Activated naive CD8-positive, alpha-beta T cell treated with anti-CD3 and anti-CD28 coated beads, Interleukin-2, amount 50 U/mL, for 16 hours (primary cell): ENCODE measurements at places on chromosomes 3 and 15.

- no peak for DNase-seq
Observed at GRCh38 chr3:67901681-67902080, 247.3 kb upstream of the SUCLG2 start.

GRCh38 chr15:35530698-35531097 is 15.3 kb downstream of the DPH6 start:
- no peak for DNase-seq

DNA sequence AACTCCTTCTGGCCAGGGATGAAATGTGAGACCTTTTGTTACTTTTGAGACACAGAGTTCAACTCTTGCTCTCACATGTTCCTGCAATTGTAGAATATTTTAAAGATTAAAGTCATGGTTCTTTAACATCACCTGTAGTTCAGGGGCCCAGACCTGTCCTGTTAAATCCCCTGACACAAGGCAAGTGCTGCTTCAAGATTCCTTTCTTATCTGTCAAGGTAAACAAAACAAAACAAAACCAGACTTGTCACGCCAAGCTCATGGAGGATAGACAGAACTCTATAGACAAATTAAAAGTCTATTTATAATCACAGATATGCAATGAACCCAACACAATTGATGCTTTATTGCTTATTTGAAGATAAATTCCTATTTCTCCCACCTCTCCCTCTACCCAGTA is 48.6 kb upstream of the NEDD4 start:
- no peak for DNase-seq

DNA sequence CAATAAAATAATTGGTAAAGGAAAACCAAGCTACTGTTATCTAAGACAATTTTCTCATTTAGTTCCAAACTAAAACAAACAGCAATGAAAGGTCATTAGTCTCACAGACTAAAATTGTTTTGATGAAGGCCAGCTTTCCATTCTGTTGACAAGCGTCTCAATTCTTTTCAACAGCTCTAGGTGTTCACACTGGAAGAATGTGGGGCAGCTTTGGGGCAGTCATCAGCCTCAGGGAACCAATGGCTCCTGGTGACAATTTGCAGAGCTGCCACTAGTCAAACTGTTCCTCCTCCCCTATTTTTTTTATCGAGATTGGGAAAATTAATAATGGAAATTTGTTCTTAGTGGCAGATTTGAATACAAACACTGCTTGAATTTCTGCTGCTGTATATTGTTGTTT is 104.2 kb downstream of the MEIS2 start:
- no peak for DNase-seq

DNA sequence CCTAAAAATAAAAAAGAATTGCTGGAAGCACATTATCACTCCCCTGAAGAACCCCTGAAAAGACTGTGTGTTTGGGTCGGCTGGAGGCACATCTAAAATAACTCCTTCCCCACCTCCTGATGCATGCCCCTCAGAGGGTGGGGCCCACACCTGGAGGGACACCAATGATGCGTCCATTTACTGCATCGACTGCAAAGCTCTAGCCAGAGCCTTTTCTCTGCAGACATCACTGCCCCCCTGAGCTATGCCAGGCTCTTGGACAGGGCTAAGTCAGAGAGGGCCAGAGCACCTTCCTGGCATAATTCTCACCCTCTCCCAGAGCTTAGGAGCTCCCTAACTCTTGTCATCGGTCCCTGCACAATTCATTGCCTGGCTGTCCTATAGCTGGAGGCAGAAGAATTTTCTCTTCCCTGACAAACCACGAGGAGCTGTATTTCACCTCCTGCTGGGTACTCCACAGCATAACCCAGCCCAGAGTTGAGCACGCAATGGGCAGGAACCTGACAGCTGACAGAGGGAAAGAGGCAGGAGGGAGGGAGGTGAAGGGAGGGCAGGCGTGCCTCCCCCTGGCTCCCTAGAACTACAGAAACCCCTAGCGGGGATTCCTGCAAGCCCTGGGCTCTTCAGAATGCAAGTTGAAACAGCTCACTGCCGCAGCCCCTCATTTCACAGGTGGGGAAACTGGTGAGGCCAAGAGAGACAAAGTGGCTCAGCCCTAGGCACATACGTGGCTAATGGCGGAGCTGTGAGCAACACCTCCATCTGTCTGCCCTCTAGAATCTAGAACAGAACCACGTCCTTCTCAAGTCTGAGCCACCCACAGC is 46.6 kb downstream of the XXYLT1 start:
- no peak for DNase-seq

DNA sequence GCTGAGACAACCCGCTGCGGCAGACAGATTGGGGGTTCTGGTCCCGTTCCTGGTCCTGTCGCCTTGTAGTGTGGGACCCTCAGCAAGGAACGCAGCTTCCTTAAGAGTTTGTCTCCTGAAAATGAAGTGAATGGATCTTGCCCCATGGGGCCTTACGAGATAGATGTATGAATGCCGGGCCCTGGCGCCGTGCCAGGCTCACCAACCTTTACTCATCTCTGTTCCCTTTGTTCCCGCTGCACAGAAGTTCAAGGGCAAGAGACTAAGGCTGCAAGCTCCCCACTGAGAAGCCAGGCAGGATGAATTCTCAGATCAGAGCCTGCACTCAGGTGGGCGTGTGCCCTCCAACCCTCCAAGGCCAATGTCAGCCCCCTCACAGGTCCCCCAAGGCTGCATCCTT is 162.7 kb upstream of the IQSEC1 start:
- DNase-seq: no peak
